ENCODE measurements at places on chromosomes 3 and 15.

- peak; percentile 84 for ATAC-seq
Measured at GRCh38 chr3:155704061-155704460, 40.8 kb downstream of the PLCH1 start.

- peak; percentile 84 for ATAC-seq
Measured at GRCh38 chr15:44275150-44275830, 13.2 kb upstream of the GOLM2 start.

DNA sequence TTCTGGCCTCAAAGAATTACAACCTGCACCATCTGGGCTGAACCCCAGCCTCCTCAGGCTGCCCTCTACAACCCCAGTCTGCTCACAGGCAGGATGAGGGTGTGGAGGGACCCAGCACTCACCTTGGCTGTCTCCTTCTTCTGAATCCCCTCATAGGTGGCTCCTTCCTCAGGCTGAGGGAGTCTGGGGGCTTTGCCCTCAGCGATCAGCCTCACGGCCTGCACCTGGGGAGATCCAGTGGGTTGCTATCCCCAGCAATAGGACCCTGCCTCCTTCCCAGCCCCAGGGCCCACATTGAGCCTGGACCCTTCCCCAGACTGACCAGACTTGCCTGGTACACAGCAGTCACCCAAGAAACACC, 25.1 kb downstream of the ALDH1L1 start:
- ATAC-seq: no peak

DNA sequence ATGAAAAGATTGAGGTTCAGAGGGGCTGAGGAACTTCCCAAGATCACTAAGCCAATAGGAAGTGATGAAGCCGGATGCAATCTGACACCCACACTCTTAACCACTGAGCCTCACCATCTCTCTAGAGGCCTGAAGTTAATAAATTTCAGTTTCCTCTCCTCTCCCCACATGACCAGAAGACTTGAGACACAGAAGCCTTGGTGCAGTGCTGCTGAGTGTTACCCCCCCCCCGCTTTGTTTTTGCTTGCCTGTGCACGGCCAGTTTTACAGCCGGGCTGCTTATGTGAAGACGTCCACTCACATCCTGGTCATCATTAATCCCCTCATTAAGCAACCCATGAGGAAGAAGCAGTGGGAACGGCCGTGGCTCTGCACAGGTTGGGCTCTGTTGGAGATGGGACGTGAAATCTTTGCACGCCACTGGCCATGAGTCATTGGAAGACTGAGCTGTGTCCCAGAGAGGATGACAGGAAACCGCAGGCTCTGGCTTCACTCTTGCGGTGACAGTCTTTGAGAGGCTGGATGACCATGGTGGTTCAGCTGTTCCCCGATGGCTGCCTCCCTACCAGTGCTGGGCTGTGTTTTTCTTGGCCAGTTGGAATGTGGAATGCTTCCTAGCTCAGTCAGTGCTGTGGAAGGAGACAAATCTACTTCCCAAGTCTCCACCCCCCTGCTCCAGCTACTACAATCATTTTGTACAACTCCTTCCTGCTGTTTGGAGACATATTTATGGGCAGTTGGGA, 232.6 kb upstream of the LRTM1 start:
- no peak for ATAC-seq

DNA sequence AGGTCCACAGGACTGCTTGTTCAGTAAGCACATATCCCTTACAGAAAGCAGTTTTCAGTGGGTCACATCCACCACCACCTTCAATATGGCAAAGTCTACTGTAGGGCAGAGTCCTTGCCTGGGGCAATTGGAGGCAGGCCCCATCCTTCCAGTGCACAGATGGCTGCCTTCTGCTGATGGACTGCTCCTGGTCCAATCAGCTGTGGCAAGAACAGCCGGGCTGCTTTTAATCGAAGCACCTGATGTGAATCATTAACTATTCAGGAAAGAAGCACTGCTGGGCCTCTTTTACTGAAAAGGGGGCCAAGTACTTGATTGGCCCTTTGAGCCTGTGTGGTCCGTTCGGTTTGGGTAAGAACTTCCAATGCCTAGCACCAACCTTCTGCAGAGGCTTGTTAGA, 24.4 kb downstream of the LARS2 start:
- peak; percentile 43 for ATAC-seq

- no peak for ATAC-seq
Measured at GRCh38 chr3:172536505-172536904, 13.3 kb upstream of the TNFSF10 start.
